Activated CD4-positive, alpha-beta memory T cell treated with anti-CD3 and anti-CD28 coated beads for 36 hours (primary cell): ENCODE measurements at places on chromosomes 6 and 20.

- H3K4me3 ChIP-seq: no peak overlapping the region
- no peak for DNase-seq
- H3K27me3 ChIP-seq: no peaks in the 10 kb centered on the region
- H3K4me1 ChIP-seq: peaks cover 8% of the 10 kb centered on the region
Observed at GRCh38 chr6:33372526-33373123, 19.0 kb upstream of the KIFC1 start.

GRCh38 chr6:97630604-97631003, 347.6 kb upstream of the MMS22L start:
- no peak overlapping the region for H3K27ac ChIP-seq
- H3K4me3 ChIP-seq: no peak overlapping the region
- no peak for DNase-seq
- H3K4me1 ChIP-seq: no peaks in the 10 kb centered on the region
- no peaks in the 10 kb centered on the region for H3K27me3 ChIP-seq

DNA sequence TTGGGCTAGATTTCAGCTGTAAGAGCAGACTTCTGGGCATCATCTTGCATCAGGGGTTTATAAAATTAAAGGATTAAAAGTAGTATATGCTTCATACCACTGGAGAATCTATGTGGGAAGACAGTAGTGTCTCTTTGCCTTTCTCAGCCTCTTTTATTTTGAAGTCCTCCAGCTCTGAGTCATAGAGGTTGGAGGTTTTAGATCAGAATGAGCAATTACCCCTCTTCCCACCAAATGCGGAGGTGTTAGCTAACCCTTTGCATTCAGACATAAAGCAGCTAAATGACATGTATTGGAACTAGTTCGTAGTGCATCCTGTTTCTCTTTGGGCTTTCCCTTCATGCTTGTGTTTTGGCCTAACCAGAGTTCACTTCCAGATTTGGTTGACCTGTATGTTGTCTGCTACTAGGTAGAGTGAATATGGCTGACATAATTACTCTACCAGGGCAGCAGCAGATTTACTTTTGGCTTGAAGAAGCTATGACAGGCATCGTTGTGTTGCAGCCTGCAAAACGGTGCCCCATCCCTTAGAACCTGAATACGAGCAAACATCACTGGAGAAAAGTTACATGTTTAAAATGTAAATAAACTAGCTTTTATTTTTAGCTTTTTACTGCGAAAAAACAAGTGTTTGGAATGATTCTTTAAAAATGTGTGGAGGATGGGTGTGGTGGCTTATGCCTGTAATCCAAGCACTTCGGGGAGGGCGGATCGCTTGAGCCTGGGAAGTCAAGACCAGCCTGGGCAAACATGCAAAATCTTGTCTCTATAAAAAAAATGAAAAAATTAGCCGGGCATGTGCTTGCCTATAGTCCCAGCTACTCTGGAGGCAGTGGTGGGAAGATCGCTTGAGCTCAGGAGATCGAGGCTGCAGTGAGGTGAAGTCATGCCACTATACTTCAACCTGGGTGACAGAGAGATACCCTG, 82.2 kb downstream of the MYO6 start:
- peaks cover 3% of the 10 kb centered on the region for H3K36me3 ChIP-seq
- peak overlapping the region; percentile 39 for H3K27ac ChIP-seq
- no peak overlapping the region for H3K4me3 ChIP-seq
- peaks cover 12% of the 10 kb centered on the region for H3K4me1 ChIP-seq
- peak; percentile 54 for DNase-seq

- H3K27ac ChIP-seq: peak overlapping the region; percentile 64
- no peak for DNase-seq
- no peak overlapping the region for H3K4me3 ChIP-seq
- peaks cover 71% of the 10 kb centered on the region for H3K36me3 ChIP-seq
Observed at GRCh38 chr6:18242062-18242851, 22.1 kb downstream of the DEK start.

- no peak overlapping the region for H3K27ac ChIP-seq
- no peaks in the 10 kb centered on the region for H3K36me3 ChIP-seq
- H3K4me1 ChIP-seq: no peaks in the 10 kb centered on the region
- no peak for DNase-seq
- H3K27me3 ChIP-seq: peaks cover 4% of the 10 kb centered on the region
Observed at GRCh38 chr6:133759524-133759923, 129.4 kb upstream of the TCF21 start.

- H3K4me1 ChIP-seq: peaks cover 24% of the 10 kb centered on the region
- no peaks in the 10 kb centered on the region for H3K36me3 ChIP-seq
- no peaks in the 10 kb centered on the region for H3K27me3 ChIP-seq
- H3K4me3 ChIP-seq: no peak overlapping the region
- no peak overlapping the region for H3K27ac ChIP-seq
- no peak for DNase-seq
Observed at GRCh38 chr6:130697271-130697994, 129.8 kb upstream of the SMLR1 start.

DNA sequence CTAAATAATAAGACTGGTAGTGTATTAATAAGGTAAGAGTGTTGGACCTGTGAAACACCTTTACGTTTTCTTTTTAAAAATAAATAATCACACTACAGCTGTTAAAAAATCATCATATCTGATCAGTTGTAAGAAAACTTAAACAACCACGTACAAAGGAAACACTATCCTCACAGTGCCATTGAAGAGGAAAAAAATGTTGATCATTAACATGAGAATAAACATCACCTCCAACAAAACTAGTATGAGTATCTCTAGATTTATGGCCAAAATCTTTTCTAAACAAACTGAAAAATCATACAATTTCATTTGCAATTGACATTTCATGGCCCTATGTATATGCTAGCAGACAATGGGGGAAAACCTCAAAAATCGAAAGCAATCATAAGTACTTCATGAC, 590 bp downstream of the EYS start:
- H3K4me1 ChIP-seq: no peaks in the 10 kb centered on the region
- H3K27me3 ChIP-seq: no peaks in the 10 kb centered on the region
- H3K27ac ChIP-seq: no peak overlapping the region
- no peak overlapping the region for H3K4me3 ChIP-seq
- DNase-seq: no peak

DNA sequence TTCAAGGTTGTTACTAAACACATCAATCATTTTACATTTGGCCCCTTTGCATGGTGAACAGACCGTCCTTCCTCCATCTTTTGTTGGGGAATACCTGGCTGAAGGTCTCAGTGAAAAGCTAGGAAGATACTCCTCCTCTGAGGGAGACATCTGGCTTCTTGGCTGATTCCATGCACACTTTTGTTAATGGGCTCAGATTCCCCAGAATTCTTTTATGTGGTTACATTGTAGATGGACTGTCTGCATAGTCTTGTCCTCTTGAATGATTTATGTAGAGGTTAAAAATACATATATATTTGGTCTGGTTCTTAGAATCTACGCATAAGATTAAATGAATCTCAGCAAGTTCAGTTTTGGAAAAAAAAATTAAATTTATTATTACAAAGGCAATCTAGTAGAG, 167.0 kb downstream of the EYA4 start:
- H3K4me3 ChIP-seq: no peak overlapping the region
- no peak for DNase-seq
- no peak overlapping the region for H3K27ac ChIP-seq
- H3K36me3 ChIP-seq: no peaks in the 10 kb centered on the region

DNA sequence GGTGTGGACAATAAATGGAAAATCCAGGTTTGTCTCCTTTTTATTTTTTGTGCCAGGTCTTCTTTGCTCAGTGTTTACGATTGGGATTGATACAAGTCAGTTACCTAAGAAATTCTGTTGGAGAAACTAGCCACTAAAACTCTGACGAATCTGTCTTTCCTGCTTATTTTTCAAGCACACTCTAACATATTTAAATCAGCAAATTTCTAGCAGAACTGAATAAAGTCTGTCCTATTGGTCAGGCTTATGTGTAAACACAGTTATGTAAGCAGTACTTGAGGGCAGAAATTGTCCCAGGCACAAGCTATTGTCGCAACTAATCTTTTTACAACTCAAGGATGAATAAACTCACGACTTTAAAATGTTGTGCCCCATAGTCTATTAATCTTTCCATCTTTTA, 12.1 kb upstream of the EXOC2 start:
- peaks cover 7% of the 10 kb centered on the region for H3K4me1 ChIP-seq
- H3K27me3 ChIP-seq: peaks cover 7% of the 10 kb centered on the region
- H3K36me3 ChIP-seq: no peaks in the 10 kb centered on the region
- H3K4me3 ChIP-seq: no peak overlapping the region
- DNase-seq: no peak

DNA sequence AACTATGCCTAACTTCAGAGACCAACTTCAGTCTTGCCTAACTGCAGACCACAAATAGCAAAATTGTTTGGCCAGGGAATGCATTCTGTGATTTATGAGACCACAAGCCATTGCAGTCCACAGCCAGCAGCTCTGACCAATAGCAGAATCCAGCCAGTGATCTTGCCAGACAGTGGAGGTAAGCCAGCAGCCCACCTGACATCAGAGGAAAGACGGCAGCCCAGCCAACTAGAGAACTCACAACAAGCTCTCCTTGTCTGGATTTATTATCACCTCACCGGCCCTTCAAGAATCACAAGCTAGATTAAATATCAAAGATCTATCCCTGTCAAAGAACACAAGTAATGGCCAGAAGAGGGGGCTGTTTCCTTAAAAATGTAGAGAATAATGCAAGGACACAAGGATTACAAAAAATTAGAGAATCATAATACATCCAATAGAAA, 66.5 kb upstream of the SLC35F1 start:
- no peaks in the 10 kb centered on the region for H3K4me1 ChIP-seq
- no peak overlapping the region for H3K4me3 ChIP-seq
- no peak overlapping the region for H3K27ac ChIP-seq
- H3K27me3 ChIP-seq: no peaks in the 10 kb centered on the region
- DNase-seq: no peak

DNA sequence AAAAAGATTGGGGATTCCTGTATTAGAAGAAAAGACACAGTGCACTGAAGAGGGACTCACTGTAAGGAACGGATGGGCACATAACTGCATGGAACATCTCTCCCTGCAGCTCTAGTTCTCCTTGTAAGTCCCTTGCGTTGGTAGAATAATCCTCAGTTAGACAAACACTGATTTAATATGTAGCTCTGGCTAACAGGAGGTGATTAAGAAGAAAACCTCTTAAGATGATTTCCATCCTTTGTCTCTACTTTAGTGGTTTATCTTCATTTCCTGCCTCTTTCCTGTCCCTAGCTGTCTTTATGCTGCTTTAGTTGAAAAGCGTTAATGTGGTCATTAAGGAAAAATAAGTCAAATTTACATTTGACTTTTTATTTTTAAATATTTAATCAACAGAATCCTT, 86.6 kb downstream of the SLC16A10 start:
- peaks cover 24% of the 10 kb centered on the region for H3K4me1 ChIP-seq
- no peaks in the 10 kb centered on the region for H3K27me3 ChIP-seq
- H3K36me3 ChIP-seq: peaks cover 5% of the 10 kb centered on the region

GRCh38 chr6:423799-424345, 32.3 kb downstream of the IRF4 start:
- no peak overlapping the region for H3K4me3 ChIP-seq
- H3K27me3 ChIP-seq: no peaks in the 10 kb centered on the region
- DNase-seq: no peak
- H3K36me3 ChIP-seq: peaks cover 6% of the 10 kb centered on the region
- H3K4me1 ChIP-seq: peaks cover 42% of the 10 kb centered on the region

GRCh38 chr20:14790771-14791620, 453.6 kb upstream of the FLRT3 start:
- H3K27ac ChIP-seq: no peak overlapping the region
- H3K27me3 ChIP-seq: no peaks in the 10 kb centered on the region
- no peaks in the 10 kb centered on the region for H3K36me3 ChIP-seq
- DNase-seq: no peak
- no peaks in the 10 kb centered on the region for H3K4me1 ChIP-seq

DNA sequence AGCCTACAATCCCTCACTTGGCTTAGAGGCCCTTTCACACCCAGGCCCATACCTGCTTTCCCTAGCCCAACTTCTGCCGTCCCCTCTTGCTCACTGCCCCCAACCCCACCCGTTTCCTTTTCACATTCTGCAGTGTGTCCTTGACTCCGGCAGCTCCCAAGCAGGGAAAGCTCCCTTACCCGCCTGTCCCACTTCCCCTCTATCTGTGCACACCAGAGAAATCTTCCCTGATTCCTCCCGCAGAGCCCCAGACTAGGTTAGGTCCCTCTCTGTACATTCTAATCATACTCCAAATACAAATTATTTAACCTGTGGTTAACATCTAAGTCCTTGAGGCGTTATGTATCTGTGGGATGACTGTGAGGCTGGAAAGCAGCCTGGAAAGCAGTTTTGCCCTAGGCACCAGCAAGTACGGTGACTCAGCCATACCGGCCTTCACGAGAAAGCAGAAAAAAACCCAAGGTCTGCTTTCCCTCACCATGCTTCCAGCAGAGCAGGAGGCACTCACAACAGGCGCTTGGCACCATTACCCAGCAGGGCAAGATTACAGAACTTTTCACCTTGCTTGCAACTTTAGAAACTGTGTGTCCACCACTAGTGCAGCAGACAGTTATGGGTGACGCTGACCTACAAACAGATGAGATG, 22.3 kb downstream of the ELOVL5 start:
- H3K4me3 ChIP-seq: no peak overlapping the region
- peaks cover 12% of the 10 kb centered on the region for H3K36me3 ChIP-seq
- H3K27me3 ChIP-seq: no peaks in the 10 kb centered on the region
- peaks cover 76% of the 10 kb centered on the region for H3K4me1 ChIP-seq
- peak overlapping the region; percentile 76 for H3K27ac ChIP-seq
- DNase-seq: peak; percentile 56

- peaks cover 22% of the 10 kb centered on the region for H3K27me3 ChIP-seq
- no peak for DNase-seq
- H3K4me3 ChIP-seq: no peak overlapping the region
- no peak overlapping the region for H3K27ac ChIP-seq
Observed at GRCh38 chr6:168634541-168635328, 193.8 kb downstream of the SMOC2 start.

DNA sequence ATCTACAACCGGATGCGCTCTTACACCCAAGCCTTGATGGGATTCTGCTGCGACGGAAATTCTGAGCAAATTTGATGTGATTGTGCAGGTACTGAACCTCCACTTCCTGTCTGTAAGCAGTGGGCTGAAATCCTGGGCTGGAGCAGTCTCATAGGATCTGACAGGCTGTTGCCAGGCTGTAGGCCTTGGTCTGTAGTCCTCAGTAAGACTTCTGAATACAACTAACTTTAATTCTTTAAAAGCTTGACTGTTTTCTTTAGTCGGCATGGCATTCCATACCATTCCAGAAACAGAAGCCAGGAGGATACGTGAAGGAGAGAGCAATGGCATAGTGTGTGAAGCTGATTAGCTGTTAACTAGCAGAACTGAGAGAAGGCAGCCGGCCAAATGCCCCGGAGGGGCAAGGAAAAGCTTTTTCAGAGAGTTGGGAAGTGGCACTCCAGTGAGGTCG, 68.3 kb downstream of the ADTRP start:
- no peaks in the 10 kb centered on the region for H3K27me3 ChIP-seq
- peak overlapping the region; percentile 97 for H3K27ac ChIP-seq
- H3K4me3 ChIP-seq: peak overlapping the region; percentile 68
- peaks cover 23% of the 10 kb centered on the region for H3K36me3 ChIP-seq
